ENCODE measurements at places on chromosomes 6 and 20. TPM values are rescaled to one million over a fixed set of nuclear protein-coding genes. Genes with fewer than 3 reads are reported as not detected.
A peak's percentile ranks its signal among the peaks of the same experiment; 100 is the strongest.

Gene FIG4
- total RNA-seq, result 7.3 TPM

- no peak for DNase-seq
Measured at GRCh38 chr6:119717942-119718341, 368.4 kb upstream of the MAN1A1 start.

Gene ABCF1
- total RNA-seq, result 95.6 TPM

Gene MCCD1
- not detected for total RNA-seq

GRCh38 chr6:29647927-29648642, 8.8 kb upstream of the MOG start:
- no peak for DNase-seq

Gene SAMD10
- total RNA-seq, result 13.4 TPM

Gene DNAAF9
- not detected for total RNA-seq

DNA sequence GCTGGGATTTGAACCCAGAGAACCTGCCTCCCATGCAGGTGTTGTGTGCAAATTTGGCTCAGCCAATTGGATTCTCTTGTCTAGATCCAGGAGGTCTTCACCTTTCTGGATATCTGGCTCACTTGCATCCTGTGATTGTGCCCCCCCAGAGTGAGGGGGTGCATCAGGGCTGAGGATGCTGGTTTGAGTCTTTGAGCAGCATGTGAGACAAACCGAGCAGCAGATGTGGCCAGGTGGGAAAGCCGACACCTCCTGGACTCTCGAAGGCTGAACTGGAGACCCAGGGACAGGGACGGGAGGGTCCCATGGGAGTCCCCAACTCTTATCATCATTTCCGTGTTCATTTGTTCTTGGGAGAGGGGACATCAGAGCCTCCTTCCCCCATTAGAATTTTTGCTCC, 30.6 kb upstream of the SULF2 start:
- peak; percentile 21 for DNase-seq

DNA sequence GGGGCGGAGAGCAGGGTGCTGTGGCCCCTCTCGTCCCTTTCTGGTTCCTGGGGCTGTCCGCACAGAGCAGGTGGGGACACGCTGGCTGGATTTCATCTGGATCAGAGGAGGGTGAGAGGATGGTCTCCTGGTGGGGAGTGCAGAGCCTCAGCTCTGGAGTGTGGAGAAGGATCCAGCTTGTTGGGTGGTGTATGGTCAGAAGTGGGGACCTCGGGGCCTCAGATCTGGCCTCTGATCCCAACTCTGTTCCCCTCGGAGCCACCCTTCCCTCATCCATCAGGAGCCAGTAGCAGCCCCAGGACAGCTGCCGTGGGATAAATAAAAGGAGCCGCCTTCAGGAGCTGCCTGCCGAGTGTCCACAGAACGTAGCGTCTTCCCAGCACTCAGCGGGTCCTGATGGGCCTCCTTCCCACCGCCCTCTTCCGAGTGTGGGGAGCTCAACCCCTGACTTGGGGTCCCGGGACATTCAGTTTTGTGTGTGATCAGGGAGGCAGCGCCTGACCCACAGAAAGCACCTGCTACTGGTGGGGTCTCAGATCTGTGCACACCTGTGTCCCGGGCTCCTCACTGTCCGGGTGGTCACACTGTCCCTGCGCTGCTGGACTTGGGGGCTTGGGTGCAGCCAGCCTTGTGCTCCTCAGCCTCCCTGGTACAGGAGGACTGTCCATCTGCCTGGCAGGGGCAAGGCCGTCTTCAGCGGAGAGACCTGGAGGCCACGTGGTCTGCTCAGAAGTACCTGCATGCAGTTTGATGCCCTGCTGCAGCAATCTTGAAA, 25.4 kb upstream of the BHLHE23 start:
- no peak for DNase-seq

Gene ULBP2
- 4.9 TPM for total RNA-seq

Gene TTI1
- total RNA-seq, result 59.2 TPM

GRCh38 chr6:108452711-108453195, 108.0 kb upstream of the FOXO3 start:
- no peak for DNase-seq

Gene PGC
- total RNA-seq, result 8.9 TPM

- no peak for DNase-seq
Measured at GRCh38 chr6:53498649-53499048, 46.3 kb downstream of the GCLC start.

Gene TAF8
- 37.7 TPM for total RNA-seq

Gene SPINT3
- total RNA-seq, result not detected

GRCh38 chr6:113375950-113376846, 480.9 kb upstream of the MARCKS start:
- no peak for DNase-seq

Data from Caco-2 (cell line).